ENCODE measurements at places on chromosomes 2 and 18.

DNA sequence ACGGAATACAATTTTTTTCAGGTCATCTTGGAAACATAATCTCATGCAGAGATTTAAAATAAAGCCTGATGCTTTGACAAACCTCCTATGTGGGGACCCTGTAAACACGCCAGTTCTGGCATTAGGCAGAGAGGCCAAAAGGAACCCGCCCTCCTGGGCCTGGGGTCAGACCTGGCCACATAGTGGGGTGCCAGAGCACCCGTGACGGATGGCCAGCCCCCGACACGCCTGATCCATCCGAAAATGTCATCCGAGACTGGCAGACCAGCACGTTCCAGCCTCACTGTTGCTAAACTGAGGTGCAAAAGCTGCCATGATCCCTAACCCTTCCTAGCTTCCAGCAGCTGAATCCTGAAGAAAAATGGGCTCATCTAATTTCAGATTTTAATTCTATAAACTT, 222.6 kb upstream of the SALL3 start:
- DNase-seq: no peak

- DNase-seq: no peak
These were observed 211.1 kb upstream of the FAM98A start for GRCh38 chr2:33810046-33810835.

GRCh38 chr2:118148133-118148532, 59.9 kb downstream of the INSIG2 start:
- no peak for DNase-seq

DNA sequence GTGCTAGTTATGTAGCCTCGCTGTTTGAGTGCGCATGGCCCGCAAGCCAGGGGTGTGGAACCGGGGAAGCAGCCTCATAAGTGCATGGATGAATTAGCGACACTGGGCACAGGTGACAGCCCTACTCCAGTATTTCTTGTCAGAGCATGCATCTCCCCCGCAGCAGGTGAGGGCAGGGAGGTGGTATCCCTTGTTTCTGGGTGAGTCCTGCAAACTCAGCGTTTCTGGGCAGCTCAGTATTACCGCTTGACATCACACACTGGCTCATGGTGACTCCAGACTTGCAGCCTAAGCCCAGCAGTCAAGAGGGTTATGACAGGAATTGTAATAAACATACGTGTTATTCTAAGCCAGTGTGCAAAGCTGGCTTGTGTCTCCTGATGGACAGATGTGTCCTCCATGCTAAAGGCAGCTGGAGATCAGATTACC, 2.5 kb downstream of the CABLES1 start:
- no peak for DNase-seq

- DNase-seq: no peak
These were observed 114.5 kb downstream of the USP34 start for GRCh38 chr2:61356261-61356957.

DNA sequence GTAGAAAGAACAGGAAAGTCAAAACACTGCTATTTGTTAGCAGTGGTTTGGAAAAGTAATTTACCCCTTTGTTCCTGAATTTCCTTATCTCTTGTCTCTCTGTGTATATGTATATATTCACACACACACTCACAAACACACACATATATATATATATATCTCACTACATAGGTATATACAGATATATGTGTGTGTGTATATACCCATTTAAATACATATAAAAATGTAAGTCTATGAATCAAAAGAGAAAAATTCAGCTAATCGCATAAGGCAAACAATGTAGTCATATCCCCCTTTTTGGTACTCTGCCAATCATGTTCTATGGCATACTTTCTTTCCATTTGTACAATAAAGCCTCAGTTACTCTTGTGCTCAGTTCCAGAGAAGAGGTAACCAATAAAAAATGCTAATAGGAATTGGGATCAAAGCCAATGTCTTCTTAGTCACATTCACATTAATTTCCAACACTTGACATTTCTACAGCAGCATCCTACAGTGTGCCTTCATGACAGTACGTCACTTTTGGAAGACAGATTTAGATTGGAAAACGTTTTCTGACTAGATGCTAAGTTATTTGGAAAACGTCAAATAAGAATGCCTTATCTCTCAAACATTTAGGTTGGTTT, 94.6 kb downstream of the MC4R start:
- DNase-seq: no peak

- no peak for DNase-seq
These were observed 400.0 kb upstream of the CDH2 start for GRCh38 chr18:28576941-28577340.

- DNase-seq: no peak
These were observed 41.1 kb downstream of the PRKCE start for GRCh38 chr2:45692566-45692965.

DNA sequence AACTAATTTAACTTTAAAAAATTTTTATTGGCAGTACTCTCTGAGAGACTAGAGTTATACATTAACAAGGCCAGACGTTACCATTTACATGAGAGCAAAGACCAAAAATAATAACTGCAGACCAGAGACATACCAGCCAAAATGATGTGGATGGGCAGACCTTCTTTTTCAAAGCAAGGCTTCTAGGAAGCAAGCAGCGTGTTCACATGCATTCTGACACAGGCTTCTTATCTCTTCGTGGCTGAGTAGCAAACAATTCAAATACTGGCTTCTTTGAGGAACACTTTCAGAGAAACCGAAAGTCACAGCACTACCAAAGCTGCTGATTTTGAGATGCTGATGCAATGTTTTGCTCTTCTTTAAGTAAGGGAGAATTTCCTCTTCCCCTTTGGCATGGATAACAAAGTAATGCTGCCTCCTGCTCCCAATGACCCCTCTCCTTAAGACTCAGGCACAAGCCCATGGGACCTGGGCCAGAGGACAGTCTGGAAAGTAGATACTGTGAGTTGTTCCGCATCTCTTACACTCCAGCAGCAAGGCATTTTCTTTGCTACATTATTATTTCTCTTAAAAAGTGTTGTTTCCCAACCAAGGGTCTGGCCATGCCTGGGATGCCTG, 181.9 kb downstream of the MREG start:
- no peak for DNase-seq

- DNase-seq: no peak
These were observed 91.9 kb downstream of the PPP1R1C start for GRCh38 chr2:182077448-182078142.

DNA sequence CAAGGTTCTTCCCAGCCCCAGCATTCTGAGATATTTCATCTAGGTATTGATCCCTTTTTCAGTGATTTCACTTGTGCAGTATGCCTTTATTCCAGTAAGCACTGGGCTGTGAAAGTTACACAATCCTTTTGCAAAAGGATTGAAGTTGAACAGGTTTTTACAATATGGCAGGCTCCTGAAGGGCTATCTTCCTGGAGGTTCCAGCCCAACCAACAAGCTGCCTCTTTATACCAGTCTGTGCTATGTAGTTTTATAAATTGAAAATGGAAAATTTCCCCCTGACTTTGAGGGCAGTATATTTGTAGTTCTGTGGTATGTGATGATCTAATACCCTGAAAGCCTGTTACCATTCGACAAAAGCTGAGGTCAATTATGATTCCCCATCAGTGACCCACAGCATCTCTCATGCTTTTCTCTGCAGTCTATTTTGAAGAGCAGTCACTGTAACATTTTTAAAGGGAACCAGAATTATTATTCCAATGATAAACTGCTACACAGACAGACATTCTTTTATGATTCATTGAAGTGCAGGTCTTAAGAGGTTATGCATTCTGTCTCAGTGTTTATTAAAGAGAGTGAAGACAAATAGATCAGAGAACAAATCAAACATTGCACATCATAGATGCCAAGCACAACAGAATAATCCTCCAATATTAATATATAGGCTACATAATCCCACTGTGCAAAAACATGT, 35.2 kb upstream of the STPG4 start:
- no peak for DNase-seq

- no peak for DNase-seq
These were observed 87.0 kb downstream of the WDR7 start for GRCh38 chr18:56738184-56738583.

GRCh38 chr2:187424146-187424545, 23.9 kb downstream of the CALCRL start:
- DNase-seq: no peak

GRCh38 chr2:5164776-5165525, 527.2 kb upstream of the SOX11 start:
- DNase-seq: no peak
